AG04449 (cell line): ENCODE measurements at places on chromosomes 7 and 10.

DNA sequence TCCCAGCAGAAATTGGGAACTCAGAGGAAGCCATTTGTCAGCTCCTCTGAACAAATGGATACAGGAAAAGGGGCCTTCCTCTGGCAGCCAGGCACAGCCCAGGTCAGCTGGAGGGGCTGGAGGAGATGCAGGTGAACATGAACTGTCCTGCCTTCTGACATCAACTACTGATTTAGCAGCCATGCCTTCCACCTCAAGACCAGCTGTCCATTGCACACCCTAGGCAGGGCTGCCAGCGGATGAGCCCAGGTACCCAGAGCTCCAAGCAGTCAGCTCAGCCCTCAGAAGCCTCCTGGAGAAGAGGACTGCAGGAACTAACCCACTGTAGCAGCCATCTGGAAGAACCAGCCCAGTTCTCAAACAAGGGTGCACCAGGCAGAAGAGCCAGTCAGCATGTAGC, 44.1 kb upstream of the GDF10 start:
- DNase-seq: no peak

DNA sequence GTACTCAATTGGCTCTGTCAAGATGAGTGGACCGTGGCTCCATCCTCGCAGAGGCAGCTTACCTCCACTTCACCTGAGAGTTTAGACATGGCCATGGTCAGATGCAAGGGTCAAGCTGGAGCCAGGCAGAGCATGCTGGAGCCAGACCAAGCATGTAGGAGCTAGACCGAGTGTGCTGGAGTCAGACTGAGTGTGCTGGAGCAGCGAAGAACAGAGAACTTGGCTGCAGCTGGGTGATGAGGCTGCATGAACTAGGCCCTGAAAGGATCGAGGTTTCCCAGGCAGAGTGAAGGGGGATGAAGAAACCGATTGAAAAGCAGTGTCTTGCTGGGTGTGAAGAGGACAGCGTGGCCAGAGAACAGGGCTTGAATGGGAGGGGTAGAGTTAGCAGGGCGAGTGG, 86.1 kb downstream of the MKI67 start:
- DNase-seq: no peak

- peak; percentile 87 for DNase-seq
Observed at GRCh38 chr10:24706479-24707118, 17.1 kb downstream of the ARHGAP21 start.

DNA sequence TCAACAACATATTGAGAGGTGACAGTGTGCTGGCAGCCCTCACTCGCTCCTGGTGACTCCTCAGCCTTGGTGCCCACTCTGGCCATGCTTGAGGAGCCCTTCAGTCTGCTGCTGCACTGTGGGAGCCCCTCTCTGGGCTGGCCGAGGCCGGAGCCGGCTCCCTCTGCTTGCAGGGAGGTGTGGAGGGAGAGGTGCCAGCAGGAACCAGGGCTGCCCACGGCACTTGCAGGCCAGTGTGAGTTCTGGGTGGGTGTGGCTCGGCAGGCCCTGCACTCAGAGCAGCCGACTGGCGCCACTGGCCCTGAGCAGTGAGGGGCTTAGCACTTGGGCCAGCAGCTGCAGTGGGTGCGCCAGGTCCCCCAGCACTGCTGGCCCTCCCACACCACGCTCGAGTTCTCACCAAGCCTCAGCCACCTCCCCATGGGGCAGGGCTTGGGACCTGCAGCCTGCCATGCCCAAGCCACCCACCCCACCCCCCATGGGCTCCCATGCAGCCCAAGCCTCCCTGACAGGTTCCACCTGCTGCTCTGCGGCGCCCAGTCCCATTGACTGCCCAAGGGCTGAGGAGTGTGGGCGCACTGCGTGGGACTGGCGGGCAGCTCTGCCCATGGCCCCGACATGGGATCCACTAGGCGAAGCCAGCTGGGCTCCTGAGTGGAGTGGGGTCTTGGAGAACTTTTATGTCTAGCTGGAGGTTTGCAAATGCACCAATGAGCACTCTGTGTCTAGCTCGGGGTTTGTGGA, 377.1 kb upstream of the ANKRD30A start:
- DNase-seq: no peak

GRCh38 chr10:102610441-102610887, 33.8 kb upstream of the TRIM8 start:
- no peak for DNase-seq
